Cardiac septum (tissue), 1 donor: ENCODE measurements at places on chromosomes 5 and 9.

DNA sequence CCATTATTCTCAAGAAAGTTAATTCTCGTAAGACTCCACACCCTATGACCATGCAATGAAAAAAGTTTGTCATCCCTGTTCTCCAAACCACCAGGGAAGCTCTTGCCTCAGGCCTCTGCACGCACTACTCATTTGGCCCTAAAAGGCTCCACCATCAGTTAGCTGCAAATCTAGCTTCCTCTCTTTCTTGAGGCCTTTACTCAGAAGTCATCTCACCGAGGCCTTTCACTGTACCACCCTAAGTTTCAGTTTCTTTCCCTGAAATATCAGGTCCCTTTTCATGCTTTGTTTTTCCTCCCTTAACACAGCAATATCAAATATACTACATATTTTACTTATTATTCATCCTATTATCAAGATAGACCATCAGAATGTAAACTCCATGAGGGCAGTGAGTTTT, 39.1 kb downstream of the OXCT1 start:
- DNase-seq = no peak

DNA sequence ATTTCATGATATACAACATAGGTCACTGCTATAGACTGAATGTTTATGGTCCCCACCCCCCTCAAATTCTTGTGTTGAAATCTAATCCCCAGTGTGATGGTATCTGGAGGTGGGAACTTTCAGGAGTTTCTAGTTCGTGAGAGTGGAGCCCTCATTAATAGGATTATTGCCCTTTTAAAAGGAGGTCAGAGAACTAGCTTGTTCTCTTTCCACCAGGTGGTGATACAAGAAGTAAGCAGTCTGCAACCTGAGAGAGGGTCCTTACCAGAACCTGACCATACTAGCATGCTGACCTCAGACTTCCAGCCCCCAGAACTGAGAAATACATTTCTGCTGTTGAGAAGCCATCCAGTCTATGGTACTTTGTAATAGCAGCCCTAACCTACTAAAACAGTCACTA, 33.3 kb downstream of the TMEM161B start:
- no peak for DNase-seq

GRCh38 chr5:57817924-57818323, 335.3 kb upstream of the ACTBL2 start:
- DNase-seq = no peak

DNA sequence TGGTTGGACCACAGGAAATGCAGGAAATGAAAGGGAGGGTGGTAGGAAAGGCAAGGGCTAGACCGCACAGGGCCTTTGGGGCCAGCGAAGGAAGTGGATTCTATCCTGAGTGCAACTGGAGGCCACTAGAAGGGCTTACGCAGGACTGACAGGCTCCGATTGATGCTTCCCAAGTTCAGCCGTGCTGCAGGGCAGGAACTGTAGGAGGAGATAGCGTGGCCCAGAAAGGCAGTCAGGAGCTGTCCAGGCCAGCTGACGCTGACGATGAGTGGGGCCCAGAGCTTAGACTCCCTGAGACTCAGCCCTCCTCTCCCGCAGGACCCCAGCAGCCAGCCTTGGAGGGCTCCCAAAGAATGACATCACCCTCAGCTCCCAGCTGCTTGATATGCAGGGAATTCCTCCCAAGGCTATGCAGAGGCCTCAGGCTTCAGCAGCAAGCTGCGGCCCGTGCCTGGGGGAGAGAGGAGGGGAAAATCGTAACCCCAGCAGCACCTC, 48.8 kb downstream of the KCNIP1 start:
- DNase-seq = peak; percentile 82

DNA sequence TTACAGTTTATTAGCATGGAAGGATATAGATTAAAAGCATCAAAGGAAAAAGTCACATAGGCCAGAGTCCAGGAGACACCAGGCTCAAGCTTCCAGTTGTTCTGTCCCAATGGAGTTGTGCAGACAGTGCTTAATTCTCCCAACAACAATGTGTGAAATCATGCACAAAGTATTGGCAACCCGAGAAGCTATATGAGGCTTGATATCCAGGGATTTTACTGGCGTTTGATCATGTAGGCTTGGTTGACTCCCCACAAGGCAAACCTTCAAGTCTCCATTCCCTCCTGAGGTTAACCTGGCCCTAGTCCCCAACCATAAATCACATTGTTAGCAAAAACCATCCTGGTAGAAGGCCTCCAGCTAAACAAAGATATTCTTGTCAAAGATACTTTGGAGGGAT, 141.5 kb downstream of the ADAMTS19 start:
- no peak for DNase-seq

DNA sequence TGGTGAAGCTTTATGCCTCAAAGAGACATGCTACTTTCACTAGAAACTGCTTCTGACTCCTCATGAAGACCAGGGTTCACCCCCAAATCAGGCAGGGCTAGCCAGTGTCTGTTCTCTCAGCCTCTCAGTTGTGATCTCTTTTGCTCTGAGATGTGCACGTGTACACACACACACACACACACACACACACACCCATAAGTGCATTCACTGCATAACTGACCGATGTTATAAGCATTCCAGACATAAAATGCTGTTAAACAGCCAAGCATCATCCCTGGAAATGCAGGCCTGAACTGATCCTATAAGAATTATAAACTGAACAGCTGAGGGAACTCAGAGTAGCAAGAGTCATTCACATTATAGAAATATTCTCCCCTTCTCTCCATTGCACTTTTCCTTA, 85.0 kb downstream of the FSTL4 start:
- no peak for DNase-seq

DNA sequence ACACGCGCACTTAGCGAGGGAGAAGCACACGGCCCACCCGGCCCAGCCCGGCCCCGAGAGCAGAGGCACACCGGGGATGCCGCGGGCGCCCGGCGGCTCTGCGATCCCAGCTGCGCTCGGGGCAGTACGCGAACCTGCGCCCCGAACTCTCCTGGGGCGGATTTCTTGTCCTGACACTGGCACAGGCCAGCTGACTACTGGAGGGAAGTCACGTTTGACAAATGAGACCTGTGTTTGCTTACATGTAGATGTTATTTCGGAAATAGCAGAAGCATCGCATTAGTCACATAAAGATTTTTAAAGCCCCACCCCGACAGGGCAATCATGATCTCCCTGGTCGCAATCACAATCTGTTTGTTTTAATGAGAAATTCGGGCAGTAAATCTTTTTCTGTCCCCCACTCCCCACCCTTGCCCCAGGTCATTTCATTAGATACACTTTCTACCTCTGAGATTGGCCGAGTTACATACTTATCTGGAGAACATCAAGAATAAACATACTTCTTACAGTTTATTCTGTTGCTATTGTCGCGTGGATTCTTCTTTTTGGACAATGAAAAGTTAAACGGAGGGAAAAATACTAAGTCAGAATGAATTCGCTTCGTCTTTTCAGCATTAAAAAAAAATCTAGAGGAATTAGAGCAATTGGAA, 518.9 kb downstream of the CTNND2 start:
- DNase-seq = no peak

- no peak for DNase-seq
Observed at GRCh38 chr5:149585910-149586309, 4.6 kb downstream of the ARHGEF37 start.

DNA sequence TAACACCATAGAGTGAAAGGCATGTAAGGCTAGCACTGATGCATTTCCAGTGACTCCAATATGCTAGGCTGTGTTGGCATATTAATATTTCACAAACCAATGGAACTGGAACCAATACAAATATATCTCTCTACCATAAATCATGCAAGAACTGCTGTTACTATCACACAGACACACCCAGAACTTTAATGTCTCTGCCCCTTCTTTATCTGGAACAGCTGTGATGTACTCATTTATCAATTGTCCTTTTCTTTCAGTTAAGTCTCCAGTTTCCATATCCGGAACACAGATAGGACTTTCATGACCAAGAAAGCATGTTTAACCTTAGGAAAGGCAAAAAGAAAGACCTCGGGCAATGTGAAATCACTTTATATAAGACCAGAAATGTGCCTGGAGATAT, 70.3 kb downstream of the SPTLC1 start:
- no peak for DNase-seq

- DNase-seq = peak; percentile 79
Observed at GRCh38 chr9:105245029-105245890, 809 bp downstream of the SLC44A1 start.

- DNase-seq = no peak
Observed at GRCh38 chr9:87309236-87309635, 188.4 kb upstream of the DAPK1 start.

DNA sequence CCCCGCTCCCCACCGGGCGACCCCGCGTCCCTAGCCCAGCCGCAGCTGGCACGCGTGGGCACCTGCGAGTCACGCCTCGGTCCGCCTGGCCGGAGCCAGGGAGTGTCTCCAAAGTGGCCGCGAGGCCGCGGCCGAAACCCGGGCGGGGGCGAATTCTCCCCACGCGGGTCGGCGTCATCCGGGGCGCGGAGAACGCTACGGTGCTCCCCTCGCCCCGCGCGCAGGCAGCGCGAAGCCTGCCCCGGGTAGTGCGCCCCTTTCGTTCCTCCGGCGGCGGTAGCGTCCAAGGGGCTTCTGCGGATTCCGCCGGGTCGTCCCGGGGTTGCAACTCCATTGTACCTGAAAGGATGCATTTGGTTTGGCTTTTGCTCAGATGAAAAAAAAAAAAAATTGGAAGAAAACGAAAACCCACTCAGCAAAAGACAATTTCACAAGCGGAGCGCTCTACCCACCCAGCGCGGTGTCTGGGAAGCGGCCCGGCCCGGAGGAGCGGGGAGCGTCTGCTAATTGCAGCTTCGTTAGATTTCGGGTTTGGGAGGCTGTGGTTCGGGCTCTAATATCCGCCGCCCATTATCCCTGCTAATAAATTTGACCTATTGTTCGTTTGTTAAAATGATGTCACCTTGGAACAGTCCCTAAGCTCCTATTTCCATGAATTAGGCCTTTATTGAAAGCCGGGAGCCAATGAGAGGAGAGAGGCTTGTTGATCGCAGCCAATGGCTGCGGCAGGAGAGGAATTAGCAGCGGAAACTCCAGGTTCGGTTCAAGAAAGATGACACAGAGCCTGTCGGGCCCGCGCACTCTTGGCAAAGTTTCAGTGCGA, at the start of gene TLX3:
TLX3 (plus strand) TSS at position 796 of the 823 bp plus-strand sequence. CDS start 118 bp downstream, outside the sequence.
- DNase-seq = no peak

GRCh38 chr5:157354800-157355199, 88.9 kb downstream of the CYFIP2 start:
- no peak for DNase-seq

DNA sequence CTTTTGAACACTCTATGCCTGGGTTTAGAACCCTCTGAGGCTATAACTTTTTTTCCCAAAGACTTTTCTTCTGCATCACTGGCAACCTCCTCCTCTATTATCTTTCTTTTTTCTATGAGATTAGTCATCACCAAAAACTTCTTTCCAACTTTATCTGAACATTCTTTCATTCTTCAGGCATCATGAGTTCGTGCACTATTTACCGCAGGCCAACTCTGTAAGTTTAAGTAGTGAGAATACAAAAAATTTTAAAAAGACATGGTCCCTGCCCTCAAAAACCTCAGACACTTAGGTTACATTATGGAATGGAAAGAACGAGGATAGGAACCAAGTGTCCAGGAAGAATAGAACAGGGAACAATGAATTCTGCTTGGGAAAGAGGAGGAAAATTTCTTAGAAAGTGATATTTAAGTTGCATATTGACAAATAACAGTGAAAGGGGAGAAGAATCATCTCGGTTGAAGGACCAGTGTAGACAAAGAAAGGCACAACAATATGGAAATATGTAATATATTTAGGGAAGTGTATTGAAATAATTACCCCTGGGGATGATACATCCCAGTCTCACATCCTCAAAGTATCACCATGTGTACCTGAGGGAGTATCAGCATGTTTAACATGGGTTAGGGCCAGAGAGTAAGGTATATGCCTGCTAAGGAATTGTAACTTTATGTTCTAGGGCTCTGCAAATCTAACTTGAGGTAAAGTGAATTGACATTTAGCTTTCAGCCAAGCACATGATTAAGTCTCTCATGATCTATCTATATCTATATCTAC, 196.5 kb upstream of the NREP start:
- no peak for DNase-seq

DNA sequence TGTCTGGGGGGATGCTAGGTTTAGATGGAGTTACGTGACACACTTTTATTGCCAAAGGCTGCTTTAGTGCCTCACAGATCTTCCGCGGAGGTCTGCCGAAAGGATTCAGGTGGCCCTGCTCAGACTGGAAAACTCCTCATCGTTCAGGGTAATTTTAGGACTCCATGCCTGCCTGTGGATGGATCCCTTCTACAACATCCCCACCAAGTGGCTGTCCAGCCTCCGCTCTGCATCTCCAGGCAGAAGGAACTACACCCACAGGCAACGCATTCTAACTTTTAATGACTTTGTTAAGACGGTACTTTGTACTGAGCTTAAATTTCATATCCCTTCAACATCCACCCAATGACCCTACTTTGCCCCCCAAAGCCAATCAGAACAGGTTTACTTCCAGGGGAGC, 29.4 kb downstream of the ATPSCKMT start:
- DNase-seq = no peak

- DNase-seq = peak; percentile 92
Observed at GRCh38 chr9:136122425-136123383, 4.0 kb upstream of the TMEM250 start.

GRCh38 chr9:89357331-89358197, 39.3 kb downstream of the SECISBP2 start:
- no peak for DNase-seq

DNA sequence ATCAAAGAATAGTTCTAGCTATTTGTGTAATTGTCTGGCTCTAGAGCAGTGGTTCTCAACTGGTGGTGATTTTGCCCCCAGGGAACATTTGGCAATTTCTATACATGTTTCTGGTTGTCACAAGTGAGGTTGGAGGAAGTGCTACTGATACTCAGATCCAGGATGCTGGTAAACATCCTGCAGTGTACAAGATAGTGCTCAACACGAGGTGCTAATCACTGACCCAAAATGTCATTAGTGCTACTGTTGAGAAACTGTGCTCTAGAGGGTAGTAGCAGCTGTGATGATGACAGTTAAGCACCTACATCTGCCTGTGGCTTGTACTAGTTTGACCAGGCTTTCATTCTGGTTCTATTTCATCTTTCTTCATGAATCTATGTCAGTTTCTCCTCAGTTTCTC, 22.1 kb downstream of the LRRC19 start:
- no peak for DNase-seq

DNA sequence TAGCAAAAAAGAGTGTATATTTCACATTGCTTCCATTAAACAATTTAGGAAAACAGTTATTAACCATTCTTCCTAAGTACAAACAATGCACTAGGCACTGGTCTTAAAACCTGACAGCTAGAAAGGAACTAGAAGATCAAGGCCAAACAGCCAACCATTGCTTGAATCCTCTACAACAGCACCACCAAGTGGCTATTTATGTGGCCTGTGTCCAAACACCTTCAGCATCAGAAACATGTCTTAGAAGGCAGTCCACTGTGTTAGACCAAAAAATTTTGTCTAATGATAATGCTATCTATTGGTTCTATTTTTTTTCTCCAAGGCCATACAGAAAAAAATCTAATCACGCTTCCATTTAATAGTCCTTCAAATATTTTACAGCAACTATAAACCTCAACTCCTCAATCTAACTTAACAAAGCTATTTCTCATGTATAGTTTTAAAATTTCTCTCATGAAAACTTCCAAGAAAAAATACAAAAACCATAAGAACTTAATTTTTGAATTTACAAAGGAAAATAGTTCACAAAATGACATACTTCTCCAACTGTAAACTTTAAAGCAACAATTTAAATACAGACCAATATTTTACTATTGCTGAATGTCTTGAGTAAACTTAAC, 36.1 kb downstream of the CAAP1 start:
- DNase-seq = no peak

GRCh38 chr5:86175224-86175623, 442.5 kb upstream of the COX7C start:
- no peak for DNase-seq
